ENCODE measurements at places on chromosomes 4 and X.

- no peak for DNase-seq
These were observed 560.3 kb downstream of the GRID2 start for GRCh38 chr4:92864096-92864495.

GRCh38 chr4:48575964-48576363 is 85.9 kb downstream of the ZAR1 start:
- DNase-seq, result no peak

DNA sequence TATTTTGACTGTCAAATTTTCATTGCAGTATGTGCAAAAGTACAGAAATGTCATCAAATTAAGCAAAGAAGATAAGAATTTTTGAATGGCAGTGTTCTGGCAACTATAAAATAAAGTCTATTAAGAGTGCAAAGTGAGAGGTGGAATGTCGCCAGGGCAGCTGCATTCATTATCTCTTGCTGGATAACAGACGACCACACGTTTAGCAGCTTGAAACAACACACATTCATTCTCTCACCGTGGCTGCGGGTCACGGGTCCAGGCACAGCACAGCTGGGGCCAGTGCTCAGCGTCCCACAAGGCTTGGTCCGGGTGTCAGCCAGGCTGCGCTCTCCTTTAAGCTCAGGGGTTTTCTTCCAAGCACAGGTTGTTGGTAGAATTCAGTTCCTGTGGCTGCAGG is 113.9 kb downstream of the GPR143 start:
- DNase-seq, result no peak

- DNase-seq, result no peak
These were observed 4.1 kb upstream of the NDNF start for GRCh38 chr4:121076416-121076815.

GRCh38 chr4:1985294-1985693 is 23.5 kb downstream of the NELFA start:
- DNase-seq, result no peak

GRCh38 chrX:153687121-153688039 is at the start of gene SLC6A8:
Gene SLC6A8 (plus strand): TSS chrX:153687926. CDS start chrX:153688575, 649 bp downstream.
- peak; percentile 80 for DNase-seq

- peak; percentile 64 for DNase-seq
These were observed at the start of gene KCNIP4 for GRCh38 chr4:21948347-21949072. Gene KCNIP4 (minus strand): TSS chr4:21948772.

GRCh38 chrX:148562846-148563245 is 62.4 kb downstream of the AFF2 start:
- DNase-seq, result no peak

DNA sequence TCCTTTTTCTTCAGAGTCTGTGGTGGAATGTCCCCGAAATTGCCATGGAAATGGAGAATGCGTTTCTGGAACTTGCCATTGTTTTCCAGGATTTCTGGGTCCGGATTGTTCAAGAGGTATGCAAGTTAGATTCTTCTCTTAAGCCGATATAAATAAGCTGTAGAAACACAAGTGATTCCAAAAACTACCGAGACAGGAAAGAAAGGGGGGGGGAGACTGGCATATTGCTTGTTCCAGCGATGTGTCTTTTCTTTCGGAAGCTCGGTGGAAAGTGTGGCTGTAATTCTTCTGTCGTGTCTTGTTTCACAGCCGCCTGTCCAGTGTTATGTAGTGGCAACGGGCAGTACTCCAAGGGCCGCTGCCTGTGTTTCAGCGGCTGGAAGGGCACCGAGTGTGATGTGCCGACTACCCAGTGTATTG is 236.9 kb downstream of the DCTD start:
- no peak for DNase-seq

- no peak for DNase-seq
These were observed 165.6 kb upstream of the GLRA2 start for GRCh38 chrX:14363728-14364127.

- no peak for DNase-seq
These were observed 16.2 kb downstream of the HPF1 start for GRCh38 chr4:169741569-169741968.

DNA sequence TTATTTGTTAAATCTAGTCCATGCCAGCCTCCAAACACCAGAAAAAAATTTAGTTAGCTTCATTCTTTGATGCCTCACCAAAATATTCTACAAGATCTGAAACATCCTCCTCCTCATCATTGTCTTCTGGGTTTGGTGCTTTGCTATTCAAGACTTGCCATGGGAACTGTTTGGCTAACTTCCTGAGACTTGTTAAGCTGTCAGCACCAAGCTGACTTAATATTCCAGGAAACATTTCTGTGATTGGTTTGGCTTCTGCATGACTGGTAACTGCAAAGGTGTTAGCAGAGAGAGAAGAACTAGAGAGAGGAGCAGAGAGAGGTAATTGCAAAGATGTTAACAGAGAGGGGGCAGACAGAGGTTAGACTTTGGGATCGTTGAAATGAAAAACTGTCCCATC is 101.3 kb downstream of the PALLD start:
- no peak for DNase-seq

DNA sequence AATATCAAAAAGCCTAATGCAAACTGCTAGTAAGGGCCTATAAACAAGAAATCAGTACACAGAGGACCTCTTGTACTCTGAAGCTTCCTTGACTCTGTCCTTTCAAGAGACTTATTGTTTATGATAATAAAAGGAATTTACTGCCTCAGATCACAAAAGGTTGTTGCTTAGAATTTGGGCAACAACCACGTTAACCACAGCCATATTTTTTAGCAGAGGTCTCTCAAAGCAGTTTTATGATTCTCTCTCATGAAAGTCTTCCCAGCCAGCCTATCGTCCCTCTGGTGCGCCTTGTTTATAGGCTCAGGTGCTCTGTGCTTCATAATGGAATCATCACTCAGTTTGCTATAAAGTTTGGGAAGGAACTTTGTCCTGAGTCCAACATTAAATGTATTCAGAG is 270.6 kb downstream of the RCHY1 start:
- no peak for DNase-seq

DNA sequence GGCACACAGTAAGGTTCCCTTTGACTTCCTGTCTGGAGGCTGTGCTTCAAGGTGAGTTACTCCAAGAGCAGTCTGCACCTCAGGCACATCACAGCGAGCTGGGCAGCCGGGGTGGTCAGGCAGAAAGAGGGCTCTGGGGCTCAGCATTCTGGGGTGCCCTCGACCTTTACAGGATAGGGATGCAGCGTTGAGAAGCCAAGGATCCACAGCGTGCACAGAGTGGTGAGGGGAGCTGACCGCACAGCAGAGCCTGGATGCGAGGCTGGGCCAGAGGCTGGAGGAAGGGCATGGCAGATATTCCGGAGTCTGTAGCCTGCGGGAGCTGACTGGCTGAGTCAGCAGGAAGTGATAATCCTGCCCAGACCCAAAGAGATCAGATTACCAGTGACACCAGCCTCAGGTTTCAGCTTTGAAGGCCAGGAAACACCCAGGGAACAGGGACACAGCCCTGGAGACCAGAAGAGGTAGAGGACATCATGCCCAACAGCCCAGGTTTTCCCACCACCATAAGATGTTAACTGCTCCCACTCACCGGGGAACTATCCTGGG is 38.4 kb upstream of the PDLIM3 start:
- no peak for DNase-seq

DNA sequence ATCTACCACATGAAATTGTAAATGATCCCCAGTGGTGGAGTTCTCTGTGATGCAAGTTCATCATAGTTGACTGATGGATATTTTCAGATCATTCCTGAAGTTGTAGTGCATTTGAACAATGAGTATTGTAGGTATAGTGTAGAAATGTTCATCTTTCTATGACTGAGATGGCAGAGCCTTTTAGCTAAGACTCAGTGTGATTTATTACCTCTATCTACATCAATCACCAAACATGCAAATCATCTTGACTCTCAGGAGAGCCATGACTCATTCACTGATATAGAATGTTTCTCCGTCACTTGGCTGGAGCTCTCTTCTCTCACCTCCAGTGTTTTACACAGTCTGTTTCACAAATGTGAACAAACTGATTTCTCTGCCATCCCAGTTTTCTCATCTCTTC is 392.6 kb downstream of the IL1RAPL1 start:
- no peak for DNase-seq

- DNase-seq, result no peak
These were observed 164.4 kb downstream of the QDPR start for GRCh38 chr4:17347445-17347844.

DNA sequence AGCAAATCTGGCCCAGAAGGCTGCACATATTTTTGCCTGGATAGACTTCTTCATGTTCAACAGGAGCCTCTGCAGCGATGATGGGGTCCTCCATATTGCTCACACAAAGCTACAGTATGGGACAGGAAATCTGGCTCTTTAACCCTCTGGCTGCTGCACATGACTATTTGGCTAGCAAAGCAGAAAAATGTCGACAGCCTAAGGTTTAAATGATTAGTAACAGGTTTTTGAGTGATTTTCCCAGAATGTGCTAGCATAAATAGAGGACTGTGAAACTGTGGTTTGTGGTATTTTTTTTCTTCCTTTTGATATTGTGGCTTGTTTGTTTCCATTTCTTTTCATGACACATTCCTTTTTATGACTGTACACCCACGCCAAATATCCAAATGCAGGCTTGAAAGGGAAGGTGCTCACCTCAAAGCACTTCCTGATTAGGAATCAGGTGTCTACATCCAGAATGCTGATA is 120.2 kb upstream of the GK2 start:
- no peak for DNase-seq

DNA sequence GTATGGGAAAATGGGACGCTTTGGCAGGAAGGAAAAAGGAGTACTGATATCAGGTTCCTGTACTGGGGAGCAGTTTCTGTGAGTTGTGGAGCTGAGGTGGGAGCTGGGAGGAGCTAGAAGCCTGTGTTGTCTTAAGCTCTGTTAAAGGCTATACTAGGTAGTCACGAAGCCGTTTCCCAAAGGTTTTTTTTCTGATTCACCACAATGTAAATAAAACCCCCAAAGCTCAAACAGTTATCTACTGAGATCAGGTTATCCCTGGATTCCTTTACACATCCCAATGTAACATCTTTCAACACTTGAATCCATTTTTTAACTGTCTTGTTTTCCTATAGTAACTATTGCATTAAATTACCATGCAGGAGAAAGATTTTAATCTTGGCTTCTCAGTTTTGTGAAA is 297.4 kb upstream of the SFRP2 start:
- DNase-seq, result no peak
